ENCODE measurements at places on chromosomes 4 and X.

GRCh38 chr4:154779362-154779947 lies 1.6 kb upstream of the RBM46 start:
- no peak for DNase-seq

DNA sequence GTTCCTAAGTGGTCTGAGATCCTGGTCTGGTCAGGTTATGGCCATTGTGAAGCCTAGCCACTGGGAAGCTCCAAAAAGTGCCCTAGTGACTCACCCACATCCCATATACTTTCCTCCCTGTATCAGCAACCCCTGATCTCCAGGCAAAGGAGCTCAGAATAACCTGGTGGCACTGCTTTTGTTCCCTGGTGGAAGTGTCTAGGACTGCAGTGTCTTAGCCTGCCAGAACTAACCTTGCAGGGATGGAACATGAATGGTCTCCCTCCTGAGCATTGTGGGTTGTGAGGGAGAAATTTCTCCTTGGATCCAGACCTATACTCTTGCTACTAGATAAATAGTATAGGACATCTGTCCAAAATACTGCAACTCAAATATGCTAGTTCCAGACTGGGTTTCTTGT lies 27.9 kb upstream of the WDR1 start:
- DNase-seq: no peak

DNA sequence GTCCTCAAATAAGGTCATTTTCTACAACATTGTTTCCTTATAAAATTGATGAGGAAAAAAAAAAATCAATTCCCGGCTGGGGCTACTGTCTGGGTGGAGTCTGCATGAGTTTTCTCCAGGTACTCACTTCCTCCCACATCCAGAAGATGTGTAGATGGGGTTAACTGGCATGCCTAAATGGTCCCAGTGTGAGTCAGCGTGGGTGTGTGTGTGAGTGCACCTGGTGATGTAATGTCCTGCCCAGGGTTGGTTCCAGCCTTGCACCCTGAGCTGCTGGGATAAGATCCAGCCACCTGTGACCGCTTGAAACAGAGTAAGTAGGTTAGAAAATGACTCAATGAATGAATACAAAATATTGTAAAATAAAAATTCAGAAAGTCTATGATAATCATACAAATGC lies 11.1 kb downstream of the USP26 start:
- no peak for DNase-seq

- DNase-seq: peak; percentile 35
These were observed 126.9 kb upstream of the GPRIN3 start for GRCh38 chr4:89434364-89434988.

- DNase-seq: no peak
These were observed 15.7 kb downstream of the FAM184B start for GRCh38 chr4:17765514-17766286.

DNA sequence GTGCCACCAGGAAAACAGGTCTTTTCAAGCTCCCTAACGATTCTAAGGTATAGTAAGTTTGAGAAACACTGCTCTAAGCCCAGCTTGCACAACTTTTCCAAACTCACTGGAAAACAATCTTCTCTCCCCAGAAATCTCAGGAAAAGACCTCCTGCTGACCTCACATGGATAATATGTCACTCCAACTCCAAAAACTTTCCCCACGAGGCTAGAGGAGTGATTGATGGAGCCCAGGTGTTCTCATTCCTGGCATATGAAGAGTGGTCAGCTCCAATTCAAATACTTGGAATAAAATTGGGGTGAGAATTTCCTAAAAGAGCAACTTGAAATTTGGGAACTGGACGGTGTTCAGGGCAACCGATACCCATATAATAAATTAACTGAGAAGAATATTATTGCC lies 299.9 kb downstream of the PPP4R3C start:
- no peak for DNase-seq

DNA sequence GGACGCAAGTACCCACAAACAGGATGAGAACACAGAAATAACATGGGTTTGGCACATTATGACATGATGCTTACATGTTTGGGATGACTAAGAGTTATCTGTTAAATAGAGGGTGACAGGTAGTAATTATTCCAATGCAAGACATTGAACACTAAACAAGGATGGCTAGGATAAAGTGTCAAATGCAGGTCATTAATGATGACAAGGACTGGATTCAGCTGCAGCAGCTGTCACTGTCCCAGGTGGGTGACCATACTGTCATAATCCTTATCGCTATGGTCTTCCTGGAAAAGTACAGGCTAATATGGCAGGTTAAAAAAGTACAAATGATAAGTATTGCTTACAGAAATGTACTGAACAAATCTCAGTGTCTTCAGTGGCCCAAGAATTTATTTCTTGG lies 123.9 kb downstream of the ANTXR2 start:
- DNase-seq: no peak

- no peak for DNase-seq
These were observed 11.7 kb upstream of the GNRHR start for GRCh38 chr4:67765928-67766327.

- no peak for DNase-seq
These were observed 72.2 kb downstream of the ATP10D start for GRCh38 chr4:47557255-47557654.

GRCh38 chrX:135484641-135485289 lies 35.7 kb upstream of the INTS6L start:
- peak; percentile 14 for DNase-seq

- peak; percentile 28 for DNase-seq
These were observed at the start of gene UGT2B17 for GRCh38 chr4:68576272-68577125. TSS of gene UGT2B17 (minus strand) at chr4:68576322. CDS start at chr4:68568484, 7,838 bp downstream.

GRCh38 chrX:145002771-145003170 lies 244.5 kb upstream of the SPANXN1 start:
- no peak for DNase-seq

GRCh38 chrX:41692162-41692749 lies 3.5 kb downstream of the GPR34 start:
- no peak for DNase-seq

DNA sequence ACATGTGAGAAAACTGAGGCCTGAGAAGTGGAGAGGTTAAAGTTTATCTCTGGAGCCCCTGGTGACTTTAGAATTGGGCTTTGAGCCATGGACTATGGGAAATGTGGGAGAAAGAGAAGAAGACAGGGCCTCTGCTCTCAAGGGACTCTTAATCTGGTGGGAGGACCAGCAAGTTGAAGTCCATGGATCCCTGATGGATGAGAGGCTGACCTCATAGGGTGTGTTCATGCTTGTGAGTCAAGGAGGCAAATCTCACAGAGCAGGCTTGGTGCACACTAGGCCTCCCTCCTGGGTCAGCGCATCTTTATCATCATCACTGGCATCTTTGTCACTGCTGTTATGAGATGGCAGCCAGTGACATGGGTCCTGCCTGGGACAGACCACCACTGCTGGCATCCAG lies 211.9 kb downstream of the AFAP1 start:
- DNase-seq: no peak

DNA sequence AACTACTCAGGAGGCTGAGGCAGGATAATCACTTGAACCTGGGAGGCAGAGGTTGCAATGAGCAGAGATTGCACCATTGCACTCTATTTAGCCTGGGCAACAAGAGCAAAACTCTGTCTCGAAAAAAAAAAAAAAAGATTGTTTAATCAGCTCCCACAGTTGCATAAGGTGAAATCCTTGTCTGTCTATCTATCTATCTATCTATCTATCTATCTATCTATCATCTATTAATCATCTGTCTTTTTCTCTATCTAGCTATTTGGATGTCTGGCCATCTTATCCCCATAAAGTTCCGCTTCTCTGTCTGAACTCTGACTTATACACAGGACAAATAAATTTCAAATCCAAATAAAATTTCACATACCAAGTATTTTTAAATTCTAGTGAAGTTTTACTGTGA lies 223.2 kb upstream of the PGRMC2 start:
- no peak for DNase-seq

DNA sequence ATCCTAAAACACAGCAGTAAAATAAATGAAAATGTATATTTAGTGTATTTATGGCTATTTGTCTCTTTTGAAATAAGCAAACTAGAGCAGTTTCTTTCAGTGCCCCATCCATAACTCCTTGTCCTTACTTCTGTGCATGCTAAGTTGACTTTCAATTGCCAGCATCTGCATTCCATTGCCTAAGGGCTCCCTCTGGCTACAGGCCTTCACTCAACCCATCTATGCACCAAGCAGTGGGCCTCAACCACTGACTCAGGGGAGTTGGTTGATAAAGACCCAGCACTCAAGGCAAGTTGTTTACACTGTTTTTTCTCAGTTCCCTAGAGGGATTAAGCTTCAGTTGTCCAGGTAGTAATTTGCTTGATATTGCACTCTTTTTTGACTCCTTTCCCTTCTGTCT lies 265.7 kb downstream of the IQCM start:
- DNase-seq: no peak

- no peak for DNase-seq
These were observed 80.0 kb downstream of the SH3KBP1 start for GRCh38 chrX:19807414-19807813.

- no peak for DNase-seq
These were observed 44.8 kb upstream of the MTMR1 start for GRCh38 chrX:150648296-150648940.

- DNase-seq: no peak
These were observed 126.9 kb upstream of the NRK start for GRCh38 chrX:105695451-105695850.

- DNase-seq: no peak
These were observed 51.3 kb downstream of the ATP11C start for GRCh38 chrX:139881572-139881971.

GRCh38 chr4:9921326-9921725 lies 100.0 kb downstream of the SLC2A9 start:
- no peak for DNase-seq

GRCh38 chrX:68533656-68534055 lies 34.8 kb downstream of the YIPF6 start:
- DNase-seq: no peak

- DNase-seq: no peak
These were observed 12.4 kb downstream of the ZDHHC9 start for GRCh38 chrX:129831091-129831885.

DNA sequence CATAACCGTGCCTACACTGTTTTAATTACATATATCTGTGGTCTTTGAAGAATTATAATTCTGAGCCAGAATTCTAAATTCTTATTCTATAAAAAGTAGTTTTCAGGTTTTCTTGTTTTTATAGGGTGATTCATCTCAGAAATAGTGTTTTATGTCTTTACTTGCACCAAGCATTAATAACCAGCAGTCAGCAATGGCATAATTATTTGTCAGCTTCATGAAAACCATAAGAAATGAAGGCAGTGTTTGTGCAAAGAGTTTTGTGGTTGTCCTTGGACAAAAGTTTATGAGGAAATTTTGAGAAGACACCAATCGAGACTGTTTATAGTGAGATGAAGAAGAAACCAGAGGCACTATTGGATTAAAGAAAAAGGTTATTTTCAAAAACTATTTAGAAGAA lies 37.2 kb downstream of the EDNRA start:
- DNase-seq: no peak

DNA sequence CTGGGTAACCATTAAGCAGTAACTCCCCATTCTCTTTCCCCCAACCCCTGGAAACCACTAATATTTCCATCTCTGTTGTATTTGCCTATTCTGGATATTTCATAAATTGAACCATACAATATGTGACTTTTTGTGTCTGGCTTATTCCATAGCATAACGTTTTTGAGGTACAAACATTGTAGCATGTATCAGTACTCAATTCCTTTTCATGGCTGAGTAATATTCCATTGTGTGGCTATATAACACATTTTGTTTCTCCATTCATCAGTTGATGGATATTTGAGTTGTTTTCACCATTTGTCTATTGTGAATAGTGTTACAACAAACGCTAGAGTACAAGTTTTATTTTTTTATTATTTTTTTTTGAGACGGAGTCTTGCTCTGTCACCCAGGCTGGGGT lies 55.0 kb upstream of the MORC4 start:
- no peak for DNase-seq

GRCh38 chrX:149762696-149763614 lies 10.9 kb upstream of the HSFX1 start:
- no peak for DNase-seq

DNA sequence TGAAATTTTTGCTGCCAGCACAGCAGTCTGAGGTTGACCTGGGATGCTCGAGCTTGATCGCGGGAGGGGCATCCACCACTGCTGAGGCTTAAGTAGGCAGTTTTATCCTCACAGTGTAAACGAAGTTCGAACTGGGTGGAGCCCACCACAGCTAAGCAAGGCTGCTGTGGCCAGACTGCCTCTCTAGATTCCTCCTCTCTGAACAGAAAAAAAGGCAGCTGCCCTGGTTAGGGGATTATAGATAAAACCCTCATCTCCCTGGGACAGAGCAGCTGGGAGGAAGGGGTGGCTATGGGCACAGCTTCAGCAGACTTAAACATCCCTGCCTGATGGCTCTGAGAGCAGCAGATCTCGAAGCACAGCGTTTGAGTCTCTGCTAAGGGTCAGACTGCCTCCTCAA lies 314.6 kb downstream of the STPG2 start:
- DNase-seq: no peak

DNA sequence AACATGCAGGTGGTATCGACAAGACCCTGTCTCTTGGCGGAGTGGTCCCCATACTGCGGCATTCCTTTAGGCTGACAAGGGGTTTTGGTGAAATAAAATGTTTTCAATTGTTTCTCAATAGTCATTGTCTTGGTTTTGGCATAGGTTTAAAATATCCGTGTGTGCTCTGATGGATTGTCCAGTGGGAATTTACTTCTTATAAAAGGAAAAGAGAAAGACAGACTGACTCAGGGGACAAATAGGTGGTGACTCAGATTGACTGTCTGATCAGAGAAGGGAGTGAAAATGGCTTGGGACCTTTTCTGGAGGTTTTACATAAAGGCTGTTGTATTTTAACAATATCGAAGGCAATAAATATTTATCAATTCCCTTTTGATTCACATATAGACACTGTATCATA lies 129.8 kb downstream of the SORBS2 start:
- DNase-seq: no peak

GRCh38 chrX:11423362-11423818 lies 130.2 kb downstream of the AMELX start:
- DNase-seq: peak; percentile 24

DNA sequence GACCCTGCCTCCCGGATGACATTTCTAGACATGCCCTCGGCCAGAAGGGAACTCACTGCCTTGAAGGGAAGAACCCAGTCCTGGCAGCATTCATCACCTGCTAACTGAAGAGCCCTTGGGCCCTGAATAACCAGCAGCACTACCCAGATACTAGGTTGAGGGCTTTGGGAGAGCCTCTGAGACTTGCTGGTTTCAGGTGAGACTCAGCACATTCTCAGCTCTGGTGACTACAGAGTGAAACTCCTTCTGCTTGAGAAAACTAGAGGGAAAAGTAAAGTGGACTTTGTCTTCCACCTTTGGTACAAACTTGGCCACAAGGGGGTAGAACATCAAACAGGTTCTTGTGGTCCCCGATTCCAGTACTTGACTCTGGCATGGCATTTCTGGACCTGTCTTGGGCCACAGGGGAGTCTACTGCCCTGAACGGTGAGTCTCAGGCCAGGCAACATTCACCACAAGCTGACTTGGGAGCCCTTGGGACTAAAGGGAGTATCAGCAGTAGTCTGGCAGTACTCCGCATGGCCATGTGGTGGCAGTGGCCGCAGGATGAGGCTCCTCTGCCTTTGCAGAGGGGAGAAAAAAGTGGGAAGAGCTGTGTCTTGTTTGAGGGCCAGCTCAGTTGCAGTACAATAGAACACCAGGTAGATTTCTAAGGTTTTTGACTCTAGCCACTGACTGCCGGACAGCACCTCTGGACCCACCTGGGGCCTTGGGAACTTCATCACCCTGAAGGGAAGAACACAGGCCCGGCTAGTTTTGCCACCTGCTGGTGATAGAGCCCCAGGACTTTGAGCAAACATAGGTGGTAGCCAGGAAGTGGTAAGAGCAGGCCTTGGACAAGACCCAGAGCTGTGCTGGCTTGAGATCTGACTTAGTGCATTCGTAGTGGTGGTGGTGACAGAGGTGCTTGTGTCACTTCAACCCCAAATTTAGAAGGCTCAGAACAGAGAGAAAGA lies 414.8 kb downstream of the OPHN1 start:
- DNase-seq: no peak

GRCh38 chrX:17553469-17553868 lies 178.5 kb downstream of the NHS start:
- DNase-seq: no peak

All from GM13977 (cell line).